Midbrain (tissue), 1 donor: ENCODE measurements at places on chromosomes 6 and 20.

DNA sequence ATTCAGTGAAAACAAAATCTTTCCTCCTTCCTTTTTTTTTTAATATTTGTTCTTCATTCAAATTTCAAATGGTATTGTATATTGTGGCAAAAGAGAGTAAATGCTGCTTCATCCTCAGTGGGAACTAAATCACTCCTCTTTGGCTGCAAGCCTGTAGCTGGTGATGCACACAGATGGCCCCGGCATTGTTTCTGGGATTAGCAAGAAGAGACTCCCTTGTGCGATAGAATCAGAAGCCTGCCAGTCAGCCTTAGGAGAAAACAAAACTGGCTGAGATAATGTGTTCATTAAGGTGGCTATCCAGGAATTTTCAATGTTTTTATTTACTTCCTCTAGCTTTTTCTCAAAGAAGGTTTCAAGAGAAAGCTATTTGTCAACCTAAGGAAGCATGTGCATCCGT lies 20.7 kb upstream of the ELOVL2 start:
- peak; percentile 50 for DNase-seq

GRCh38 chr20:34389206-34389953 lies 26.3 kb downstream of the ITCH start:
- no peak for DNase-seq

GRCh38 chr6:139593081-139593480 lies 218.6 kb upstream of the CITED2 start:
- no peak for DNase-seq

DNA sequence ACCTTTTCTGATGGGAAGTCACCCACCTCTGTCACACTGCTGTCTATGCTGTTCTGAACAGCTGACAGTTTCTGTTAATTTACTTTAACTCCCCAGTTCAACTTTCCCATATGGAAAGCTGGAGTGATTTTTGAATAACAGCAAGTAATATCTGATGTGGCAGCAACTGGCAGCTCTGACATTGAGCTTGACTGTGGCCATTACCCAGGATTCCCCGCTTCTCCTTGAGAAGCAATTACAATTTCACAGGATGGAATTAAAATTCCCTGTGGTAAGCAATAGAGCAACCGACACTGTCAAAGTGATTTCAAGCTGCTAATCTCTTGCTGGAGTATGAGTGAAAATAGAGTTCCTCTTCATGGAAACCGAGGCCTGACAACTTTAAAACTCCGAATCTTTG lies 348.1 kb upstream of the SOX4 start:
- DNase-seq: no peak

- DNase-seq: no peak
Observed at GRCh38 chr6:23177806-23178205, 608.4 kb downstream of the HDGFL1 start.

DNA sequence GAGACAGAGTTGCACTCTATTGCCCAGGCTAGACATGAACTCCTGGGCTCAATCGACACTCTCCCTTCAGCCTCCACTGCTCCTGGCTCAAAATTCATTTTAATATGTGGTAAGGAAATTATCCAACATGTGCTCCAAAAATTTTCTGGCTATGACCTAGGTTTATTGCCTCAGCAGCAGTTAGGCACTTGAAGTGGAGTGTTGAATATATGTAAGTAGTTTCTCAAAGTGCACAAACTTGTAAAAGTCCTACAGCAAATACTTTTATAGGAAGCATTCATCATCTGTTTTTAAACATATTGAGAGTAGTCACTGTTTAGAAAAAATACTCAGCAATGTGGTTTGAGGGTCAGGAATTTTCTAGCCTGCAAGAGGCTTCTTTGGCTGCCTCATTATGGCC lies 13.2 kb downstream of the FILIP1 start:
- no peak for DNase-seq

DNA sequence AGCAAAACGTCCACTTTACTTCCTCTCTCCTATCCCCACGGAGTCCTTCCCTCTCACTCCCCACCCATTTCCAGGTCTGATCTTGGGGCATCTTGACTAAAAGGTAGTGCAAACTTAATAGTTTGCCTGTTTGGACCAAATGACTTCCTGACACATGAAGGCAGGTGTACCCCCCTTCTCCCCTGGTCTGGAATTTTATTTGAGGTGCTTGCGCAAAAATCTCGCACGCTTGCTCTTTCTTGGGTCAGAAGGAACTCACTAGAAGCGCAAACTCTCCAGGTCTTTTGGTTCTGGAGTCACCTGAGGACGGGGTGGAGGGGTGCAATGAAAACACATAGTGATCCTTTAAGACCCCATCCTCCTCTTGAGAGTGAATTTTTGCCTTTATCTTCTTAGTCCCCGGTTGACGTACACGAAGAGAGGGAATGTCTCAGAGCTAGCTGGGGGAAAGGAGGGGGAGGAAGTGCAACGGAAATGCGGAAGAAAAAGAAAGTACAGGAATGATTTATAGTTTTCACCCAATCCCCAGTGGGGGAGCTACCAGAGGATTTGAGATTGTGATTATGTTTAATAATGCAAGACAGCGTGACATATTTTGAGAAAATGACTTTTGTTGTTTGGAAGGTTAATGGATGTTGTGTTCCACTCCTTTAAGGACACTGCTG lies 4.9 kb downstream of the ADGRB3 start:
- DNase-seq: no peak

DNA sequence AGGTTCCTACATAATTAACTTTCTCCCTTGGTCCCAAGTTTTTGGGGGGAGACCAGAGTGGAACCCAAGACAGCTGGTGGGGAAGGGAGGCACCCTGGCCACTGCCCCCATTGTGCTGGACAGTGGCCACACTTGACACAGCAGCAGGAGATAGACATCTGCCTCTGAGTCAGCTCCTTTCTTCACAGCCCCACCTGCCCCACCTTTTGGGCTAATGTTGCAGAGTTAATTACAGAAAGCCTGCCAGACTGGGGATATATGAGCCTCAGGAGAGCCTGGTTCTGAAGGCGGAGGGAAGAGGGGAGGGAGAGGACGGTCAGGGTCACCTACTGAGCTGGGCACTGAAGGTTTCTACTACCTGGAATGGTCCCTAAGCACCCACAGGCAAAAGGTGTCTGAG lies 50.6 kb downstream of the MAFB start:
- no peak for DNase-seq

- no peak for DNase-seq
Observed at GRCh38 chr6:91691449-91691848, 1104.6 kb upstream of the MAP3K7 start.

DNA sequence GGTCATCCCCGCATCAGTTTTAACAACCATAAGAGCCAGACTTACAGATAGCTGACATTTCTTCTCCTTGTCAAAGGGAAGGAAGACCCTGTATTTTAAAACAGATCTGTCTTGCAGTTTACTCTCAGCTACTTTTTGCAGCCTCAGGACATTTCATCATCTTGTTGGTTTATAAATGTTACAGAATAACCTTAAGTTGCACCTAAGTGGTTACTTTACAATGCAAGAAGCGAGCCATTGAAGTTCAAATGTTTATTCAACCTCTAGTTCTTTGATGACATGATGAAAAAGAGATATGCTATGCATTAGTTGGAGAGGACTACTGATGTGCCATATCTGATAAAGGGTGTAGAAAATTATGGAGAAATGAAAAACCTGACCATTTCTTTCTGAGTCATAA lies 187.9 kb upstream of the COL21A1 start:
- DNase-seq: no peak

DNA sequence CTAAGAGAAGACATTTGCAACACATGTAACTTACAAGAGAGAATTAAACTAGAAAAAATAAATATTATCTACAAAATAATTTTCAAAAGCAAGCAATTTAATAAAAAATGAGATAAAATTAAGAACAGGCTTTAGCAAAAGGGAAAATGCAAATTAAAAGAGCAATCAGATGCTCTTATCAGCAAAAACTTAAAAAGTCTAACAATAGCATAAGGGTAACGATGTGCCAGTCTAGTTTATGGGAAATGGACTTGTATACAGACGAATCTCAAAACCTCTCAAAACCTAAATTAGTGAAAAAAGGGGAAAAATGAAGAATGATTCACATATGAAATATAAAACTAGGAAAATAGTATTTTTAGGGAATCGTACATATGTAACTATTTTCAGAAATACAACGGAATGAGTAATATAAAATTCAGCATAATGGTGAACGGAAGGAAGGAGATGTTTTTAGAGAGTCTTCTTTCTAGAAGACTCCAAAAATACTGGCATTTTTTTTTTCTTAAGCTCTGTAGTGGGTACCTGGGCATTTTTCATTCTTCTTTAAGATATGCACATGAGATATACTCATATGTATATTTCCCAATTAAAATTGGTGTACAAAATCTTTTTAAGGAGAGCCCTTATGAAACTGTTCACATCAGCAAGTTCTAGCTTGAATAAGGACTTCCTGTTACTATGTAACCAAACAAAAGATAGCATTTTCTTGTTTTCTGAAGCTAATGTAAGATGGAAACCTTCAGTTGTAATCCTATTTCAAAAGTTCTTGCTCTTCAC lies 927 bp upstream of the MANEA start:
- peak; percentile 44 for DNase-seq

DNA sequence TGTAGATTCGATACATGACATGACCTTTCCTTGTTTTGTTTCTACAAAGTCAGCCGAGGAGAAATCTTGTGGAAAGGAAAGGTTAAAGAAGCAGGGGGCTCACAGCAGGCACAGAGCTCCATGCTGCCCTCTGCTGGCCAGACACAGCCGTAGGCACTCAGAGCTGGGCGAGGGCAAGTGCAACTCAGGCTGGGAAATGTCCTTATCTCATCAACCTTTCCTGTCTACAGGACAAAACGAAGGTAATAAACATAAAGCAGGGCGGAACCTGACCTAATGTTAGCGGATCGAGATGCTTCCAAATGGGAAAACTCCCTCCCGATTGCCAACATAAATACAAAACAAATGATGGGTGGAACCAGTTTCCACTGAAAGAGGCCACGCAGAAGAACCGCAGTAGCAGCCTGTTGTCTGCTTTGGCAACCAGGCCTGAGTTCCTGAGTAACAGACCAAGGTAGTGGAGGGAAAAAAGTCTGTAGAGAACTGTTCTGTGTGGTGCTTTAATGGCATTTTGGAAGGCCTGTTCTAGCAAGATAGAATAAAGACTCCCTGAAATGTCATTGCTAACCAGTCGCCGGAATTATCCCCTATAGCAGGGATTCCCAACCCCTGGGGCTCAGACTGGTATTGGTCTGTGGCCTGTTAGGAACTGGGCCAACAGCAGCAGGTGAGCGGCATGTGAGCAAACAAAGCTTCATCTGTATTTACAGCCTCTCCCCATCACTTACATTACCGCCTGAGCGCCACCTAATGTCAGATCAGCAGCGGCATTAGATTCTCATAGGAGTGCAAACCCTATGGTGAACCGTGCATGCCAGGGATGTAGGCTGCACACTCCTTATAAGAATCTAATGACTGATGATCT lies 85.2 kb downstream of the MBOAT1 start:
- DNase-seq: peak; percentile 76

DNA sequence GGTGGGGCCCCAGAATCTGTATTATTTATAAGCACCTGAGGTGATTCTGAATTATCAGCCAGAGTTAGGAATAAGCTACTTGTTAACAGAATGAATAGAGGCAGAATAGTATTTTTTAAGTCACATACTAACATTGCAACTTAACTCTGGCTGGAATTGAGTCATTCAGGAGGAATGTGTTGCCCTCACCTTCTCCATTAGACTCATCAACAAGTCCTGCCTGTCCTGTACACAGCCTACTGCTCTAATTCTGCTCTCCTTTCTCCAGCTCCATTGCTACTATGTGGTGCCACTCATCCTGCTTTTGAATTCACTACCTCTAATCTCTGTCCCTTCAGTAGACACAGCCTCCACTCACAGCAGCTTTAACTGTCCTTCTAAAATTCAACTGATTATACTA lies 669.4 kb downstream of the DHX35 start:
- DNase-seq: no peak

DNA sequence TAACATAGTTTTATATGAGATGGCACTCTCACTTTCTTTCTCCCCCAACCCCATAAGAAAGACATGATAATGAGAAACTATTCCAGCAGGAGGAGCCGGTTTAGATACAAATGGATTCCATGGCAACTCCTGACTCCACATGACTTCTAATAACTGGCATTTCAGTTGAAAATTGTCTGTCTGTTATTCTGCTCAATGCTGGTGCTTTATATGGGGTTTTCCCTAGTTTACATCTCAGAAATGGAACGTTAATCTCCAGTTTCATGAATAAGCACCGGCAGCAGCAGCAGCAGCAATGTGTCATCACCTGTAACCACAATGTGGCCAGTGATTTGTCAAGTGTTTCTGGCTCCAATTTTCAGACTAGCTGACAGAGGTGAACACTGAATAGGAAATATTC lies 8.0 kb upstream of the SIM1 start:
- DNase-seq: no peak

- no peak for DNase-seq
Observed at GRCh38 chr6:7513529-7513928, 27.9 kb upstream of the DSP start.

DNA sequence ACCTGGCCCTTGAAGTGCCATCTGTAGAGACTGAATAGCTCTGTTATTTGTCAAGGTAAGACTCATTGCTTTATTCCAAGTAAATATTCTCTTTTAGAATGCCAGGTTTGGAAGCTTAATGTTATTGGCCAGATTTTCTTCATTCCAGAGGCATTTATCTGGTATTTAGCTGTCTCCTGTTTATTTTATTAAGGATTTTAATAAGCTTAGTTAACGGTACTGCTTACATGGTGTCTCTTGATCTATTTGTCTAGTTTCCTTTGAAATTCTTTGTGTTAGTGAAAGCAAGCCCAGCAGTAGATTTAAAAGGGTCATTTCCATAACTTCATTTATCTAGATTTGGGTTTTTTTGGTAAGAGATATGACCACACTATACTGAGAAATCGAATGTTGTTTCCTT lies 7.7 kb downstream of the RALY start:
- DNase-seq: no peak

GRCh38 chr6:106473812-106474211 lies 113.3 kb downstream of the CRYBG1 start:
- DNase-seq: no peak

DNA sequence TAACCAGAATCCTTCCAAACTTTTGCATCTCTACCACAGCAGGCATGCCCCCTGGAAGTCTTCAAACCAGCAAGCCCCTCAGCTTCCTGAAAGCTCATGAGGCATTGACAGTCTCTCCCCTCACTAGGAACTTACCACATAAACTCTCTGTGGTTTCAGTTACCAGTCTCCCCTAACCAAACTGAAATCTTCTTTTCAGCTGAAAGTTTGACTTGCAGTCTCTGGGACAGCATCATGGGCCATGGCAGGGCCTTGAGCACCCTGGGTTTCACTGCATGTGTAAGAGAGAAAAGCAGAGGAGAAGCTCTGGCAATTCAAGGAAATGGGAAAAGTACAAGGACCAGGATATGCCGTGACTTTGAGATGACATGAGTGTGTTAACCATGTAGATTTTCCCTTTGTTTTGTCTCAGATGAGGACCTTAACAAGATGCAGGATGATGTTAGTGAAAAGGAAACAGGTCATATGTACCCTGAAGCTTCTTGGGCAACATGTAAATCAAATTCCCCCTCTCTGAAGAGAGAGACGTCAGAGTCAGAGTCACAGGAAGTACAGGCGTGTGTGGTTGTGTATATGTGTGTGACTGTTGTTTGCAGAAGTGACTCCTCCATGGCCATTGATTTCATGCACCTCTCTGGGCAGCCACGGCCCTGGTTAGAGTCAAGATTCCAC lies 106.3 kb downstream of the TNFRSF21 start:
- no peak for DNase-seq
